ENCODE measurements at places on chromosomes 2 and 18.

- DNase-seq: no peak
Measured at GRCh38 chr2:127683056-127683455, 7.7 kb upstream of the LIMS2 start.

GRCh38 chr18:56257205-56257604 lies 381.2 kb downstream of the TXNL1 start:
- no peak for DNase-seq

DNA sequence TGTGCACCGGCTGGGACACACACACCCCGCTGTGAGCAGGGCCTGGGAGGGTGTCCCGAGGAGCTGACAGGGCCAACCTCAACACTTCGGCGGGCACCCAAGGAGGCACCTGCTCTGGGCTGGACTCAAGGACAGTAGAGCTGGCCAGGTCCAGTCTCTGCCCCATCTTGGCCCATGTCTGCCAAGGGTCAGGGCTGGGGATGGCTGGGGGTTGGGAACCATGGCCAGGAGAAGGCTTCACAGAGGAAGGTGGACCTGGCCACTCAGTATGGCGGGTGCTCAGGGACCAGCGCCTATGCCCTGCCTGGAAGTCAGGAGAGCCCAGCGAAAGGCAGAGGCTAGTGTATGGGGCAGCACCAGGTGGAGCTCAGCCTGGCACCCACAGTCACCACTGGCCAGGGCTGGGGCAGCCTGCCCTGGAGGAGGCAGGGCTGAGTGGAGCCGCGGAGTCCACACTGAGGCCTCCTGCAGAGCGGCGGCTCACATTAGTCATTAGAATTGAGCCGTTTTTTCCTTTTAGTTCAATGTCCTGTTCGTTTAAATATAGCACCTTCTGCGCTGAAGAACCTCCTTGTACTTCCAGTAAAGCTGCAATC lies 4.2 kb downstream of the ERFE start:
- no peak for DNase-seq

GRCh38 chr2:120499784-120500495 lies 154.0 kb downstream of the INHBB start:
- no peak for DNase-seq

DNA sequence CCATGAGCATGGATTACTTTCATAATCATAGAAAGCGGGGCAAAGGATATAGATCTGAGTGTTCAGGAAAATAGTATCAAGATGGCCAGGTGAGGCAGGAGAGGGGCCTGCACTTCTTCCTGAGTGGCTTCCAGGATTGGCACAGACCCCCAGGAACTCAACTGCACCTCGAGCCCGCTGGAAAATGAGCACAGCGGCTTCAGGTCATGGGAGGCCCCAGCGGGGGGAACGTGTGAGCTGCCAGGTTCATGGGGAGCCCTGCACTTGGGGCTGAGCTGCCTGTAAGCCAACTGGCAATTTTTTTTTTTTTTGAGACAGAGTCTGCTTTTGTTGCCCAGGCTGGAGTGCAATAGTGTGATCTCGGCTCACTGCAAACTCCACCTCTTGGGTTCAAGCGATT lies 81.5 kb upstream of the ODC1 start:
- DNase-seq: no peak

DNA sequence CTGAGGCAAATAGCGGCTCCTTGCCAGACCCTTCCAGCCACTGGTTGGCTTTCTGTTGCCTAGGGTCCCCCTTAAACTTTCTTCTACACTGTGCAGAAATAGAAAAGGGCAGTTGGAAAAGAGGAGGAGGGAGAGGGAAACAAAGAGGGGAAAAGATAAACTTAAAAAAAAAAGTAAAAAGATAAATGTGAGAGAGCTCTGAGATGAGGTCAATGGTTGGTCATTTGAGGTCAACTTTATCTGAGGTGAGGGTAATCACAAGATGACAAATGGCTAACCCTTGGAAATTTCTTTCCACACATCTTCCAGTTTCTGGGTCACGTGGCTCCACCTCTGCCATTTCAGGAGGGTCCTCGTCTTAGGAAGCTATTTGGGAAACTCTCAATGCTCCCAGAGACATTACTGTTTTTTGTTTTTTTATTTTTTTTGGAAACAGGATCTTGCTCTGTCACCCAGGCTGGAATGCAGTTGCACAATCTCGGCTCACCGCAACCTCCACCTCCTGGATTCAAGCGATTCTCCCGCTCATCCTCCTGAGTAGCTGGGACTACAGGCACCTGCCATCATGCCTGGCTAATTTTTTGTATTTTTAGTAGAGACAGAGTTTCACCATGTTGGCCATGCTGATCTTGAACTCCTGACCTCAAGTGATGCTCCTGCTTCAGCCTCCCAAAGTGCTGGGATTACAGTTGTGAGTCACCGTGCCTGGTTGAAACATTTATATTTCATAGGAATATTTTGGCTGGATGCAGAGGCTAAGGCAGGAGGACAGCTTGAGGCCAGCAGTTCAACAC lies 199.9 kb downstream of the TGIF1 start:
- DNase-seq: no peak

- DNase-seq: no peak
Measured at GRCh38 chr2:201821080-201821479, 14.7 kb downstream of the CDK15 start.

DNA sequence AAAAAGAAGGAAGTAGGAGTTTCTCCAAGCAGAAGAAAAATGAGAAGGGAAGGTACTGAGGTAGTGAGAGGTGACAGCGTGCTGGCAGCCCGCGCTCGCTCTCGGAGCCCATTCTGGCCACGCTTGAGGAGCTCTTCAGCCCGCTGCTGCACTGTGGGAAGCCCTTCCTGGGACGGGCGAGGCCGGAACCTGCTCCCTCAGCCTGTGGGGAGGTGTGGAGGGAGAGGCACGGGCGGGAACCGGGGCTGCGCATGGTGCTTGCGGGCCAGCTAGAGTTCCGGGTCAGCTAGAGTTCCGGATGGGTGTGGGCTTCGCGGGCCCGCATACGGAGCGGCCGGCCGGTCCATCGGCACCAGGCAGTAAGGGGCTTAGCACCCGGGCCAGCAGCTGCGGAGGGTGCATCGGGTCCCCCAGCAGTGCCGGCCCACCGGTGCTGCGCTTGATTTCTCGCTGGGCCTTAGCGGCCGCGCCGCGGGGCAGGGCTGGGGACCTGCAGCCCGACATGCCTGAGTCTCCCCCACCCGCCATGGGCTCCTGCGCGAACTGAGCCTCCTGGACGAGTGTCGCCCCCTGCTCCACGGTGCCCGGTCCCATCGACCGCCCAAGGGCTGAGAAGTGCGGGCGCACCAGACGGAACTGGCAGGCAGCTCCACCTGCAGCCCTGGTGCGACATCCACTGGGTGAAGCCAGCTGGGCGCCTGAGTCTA lies 11.1 kb upstream of the CYS1 start:
- no peak for DNase-seq

DNA sequence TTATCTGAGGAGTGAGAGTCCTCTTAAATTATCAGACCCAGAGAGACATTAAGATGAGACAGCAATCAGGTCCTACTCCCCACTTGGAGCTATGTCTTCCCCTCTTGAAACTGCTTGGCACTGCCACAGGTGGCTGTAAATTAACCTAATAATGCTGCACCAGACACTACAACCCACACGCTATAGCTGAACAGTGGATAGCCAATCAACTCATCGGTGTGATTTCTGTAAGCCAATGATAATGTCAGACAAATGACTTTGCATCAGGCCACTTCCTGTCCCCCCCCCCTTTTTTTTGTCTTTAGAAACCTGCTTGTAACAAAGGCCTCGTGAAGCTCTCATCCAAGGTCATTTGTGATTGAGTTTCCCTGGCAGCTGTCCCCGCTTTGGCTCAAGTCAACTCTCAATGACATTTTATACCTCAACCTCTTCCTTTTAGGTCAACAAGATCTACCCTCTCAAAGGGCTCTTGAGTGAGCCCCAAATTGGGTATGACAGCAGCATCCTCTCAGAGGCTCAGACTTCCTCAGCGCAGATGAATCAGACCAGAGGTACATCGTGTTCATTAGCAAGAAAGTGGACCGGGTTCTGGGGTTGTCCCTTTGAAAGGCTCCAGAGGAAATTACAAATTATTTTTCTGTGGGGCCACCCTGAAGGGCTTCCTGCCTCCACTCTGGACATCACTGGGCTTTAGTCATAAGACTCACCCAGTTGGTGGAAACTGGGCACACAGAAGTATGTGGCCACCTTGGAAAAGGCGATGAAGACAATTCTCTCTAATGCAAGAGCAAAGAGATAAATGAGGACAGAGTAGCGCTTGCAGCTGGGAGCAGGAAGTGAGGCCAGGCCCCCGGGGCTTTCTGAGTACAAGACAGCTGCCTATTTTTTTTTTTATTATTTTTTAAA lies 73.6 kb downstream of the COPS8 start:
- DNase-seq: no peak

GRCh38 chr18:59633317-59633716 lies 63.9 kb downstream of the CCBE1 start:
- DNase-seq: no peak

GRCh38 chr2:61775956-61776570 lies 77.8 kb downstream of the FAM161A start:
- DNase-seq: no peak

DNA sequence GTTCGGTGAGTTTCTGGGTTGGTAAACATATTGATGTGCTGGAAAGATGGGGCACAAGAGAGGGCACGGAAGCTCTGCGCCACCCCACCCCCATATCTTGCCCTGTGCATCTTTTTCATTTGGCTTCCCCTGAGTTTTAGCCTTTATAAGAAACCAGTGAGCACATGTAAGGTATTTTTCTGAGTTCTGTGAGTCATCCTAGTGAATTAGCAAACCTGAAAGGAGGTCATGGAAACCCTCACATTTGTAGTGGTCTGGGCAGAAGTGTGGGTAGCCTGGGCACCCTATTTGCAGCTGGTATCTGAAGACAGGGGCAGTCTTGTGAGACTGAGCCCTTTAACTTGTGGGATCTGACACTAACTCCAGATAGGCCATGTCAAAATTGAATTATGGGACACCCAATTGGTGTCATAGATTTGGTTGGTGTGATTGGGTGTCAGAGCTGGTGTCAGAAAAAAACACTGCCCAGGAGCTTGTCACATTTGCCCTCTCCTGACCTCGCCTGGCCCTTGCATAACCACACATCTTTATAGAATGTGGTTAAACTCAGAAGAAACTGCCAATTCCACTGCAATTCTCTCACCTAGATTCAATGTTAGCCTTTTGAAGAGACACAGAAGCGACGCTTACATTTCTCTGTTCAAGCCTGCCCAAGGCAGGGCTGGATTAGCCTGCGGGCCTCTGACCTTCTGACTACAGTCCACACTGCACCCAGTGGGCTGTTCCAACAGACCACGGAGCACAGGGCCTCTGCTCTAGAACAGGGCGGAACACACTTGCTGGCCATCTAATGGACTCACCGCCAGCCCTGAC lies 12.0 kb upstream of the GALM start:
- DNase-seq: peak; percentile 57

DNA sequence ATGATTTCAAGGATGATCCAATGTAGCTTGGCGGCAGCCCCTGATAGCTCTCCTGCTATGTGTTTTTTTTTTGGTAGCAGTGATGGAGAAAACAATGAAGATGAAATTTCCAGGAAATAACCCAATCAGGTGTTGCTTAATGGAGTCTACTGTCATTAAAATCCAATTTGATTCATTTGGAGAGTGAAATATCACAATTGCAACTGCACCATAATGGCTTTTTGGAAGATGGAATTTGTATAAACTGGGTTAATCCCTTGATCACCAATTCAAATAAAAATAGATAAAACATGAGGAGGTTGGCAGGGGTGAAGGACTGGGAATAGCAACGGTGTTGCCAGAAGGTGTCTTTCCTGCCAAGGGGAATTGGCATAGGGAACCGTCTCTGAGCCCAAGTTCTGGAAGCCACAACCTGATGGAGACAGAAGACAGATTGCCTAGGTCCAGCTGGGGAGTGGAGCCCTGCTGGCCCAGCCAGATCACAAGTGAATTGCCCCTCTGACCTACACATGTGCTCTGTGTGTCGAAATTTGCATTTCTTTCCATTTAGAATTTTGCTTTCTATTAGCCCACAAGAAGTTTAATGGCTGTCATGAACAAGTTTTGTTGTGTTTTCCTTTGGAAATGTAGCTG lies 170.3 kb upstream of the SPRED2 start:
- DNase-seq: no peak

GRCh38 chr2:27800856-27801255 lies 29.3 kb downstream of the MRPL33 start:
- DNase-seq: no peak

DNA sequence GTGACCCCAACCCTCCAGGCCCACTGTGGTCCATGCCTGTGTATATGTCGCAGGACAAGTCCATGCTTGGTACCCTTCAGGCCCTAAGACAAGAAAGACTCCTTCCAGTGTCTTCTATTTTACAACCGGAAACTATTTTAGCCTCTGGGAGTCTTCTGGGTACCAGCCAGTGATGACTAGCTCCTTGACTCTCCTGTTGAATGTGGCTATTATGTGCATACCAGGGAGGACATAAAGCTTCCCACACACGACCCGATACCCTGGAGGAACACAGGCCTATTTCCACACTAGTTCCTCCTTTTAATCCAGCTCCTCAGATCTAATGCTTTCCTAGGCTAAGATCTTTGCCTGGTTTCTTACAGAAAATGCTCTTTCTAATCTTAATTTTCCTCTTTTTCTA lies 178.1 kb downstream of the NCKAP5 start:
- DNase-seq: no peak

GRCh38 chr2:16707014-16707623 lies 41.5 kb upstream of the CYRIA start:
- no peak for DNase-seq

DNA sequence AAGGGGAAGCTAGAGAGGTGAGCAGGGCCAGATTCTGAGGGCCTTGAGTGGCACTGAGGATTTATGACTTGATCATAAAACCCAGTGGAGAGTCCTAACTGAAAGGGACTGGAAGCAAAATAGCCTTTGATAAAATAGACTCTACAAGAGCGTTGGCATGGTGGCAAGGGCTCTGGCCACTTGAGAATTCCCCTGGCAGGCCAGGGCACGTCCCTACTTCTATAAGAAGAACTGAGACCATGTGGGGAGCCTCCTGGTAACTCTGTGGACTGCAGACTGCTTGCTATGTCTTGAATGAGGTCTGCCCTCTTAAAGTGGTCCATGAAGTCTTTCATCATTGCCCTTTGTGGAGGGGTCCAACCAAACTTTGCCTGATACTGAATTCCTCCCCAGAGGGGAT lies 324.8 kb downstream of the ALK start:
- DNase-seq: no peak

DNA sequence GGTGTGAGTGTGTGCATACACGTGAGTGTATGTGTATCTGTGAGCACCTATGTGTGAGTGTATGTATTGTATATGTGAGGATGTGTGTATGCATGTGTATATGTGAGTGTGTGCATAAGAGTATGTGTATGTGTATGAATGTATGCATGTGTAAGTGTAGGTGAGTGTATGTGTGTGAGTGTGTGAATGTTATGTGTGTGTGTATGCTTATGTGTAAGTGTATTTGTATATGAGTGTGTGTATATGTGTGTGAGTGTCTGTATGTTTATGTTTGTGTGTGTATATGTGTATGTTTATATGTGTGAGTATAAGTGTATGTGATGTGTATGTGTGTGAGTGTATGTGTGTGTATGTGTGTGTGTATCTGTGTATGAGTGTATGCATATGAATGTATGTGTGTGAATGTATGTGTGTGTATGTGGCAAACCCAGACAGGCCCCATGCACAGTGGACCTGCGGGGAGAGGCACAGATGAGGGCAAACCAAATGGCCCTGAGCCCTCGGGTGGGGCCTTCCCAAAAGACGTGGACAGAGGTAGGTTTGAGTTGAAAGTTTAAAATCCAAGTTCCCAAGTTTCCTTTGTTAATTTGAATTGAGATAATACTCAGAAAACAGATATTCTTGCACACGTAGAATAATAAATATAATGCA lies 51.5 kb downstream of the EDAR start:
- DNase-seq: no peak
